ENCODE measurements at places on chromosomes 7 and 10.

- DNase-seq, result peak; percentile 62
Measured at GRCh38 chr10:96416643-96417042, 57.8 kb upstream of the OPALIN start.

DNA sequence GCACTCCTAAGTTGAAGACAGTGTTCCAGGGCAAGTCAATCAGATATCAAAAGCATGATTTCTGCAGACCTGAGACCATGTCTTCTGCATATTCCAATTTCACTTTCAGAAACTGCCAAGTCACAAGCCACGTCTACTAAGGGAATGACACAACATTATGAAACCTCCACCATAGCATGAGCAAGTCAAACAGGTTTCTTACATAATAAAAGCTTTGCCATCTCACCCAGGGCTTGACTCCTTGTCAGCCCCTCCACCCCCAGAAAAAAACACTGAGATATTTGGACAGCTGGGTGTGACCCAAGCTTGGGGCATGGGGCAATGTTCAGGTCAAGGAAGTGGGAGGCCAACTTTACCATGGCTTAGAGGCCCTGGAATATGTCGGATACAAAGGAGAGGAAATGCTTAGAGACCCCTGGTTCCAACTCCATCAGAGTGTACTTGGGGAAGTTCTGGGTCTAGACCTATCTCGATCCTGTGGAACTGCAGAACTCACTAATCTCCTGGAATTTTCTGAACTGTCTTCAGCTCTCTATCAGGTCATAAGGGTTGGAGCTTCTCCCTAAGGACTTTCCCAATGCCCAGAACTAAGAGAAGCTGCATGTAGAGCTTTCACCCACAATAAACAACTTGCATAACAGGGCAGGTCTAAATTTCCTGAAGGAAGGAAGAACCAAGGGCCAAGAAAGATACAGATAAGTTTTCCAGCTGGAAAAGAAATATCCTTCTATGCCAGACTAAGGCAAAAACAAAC, 80.6 kb upstream of the NAMPT start:
- peak; percentile 25 for DNase-seq

GRCh38 chr7:78311181-78311580, 512.6 kb downstream of the PHTF2 start:
- no peak for DNase-seq

DNA sequence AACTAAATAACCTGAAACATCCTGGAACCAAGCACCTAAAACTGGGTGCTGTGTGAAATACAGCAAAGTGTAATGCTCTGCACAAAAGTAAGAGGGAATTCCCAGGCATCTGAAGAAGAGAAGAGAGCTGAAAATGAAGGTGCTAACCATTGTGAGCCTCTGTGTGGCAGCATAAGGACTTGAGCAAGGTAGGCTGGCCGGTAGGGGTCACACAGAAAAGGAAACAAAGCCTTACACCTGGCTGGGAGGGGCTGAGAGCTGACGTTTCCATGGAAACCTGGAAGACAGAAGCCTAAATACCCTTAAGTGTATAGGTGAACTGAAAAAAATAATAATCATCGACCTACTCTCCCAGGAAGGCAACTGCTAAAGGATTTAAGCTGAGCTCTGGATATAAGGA, 48.6 kb downstream of the CUL1 start:
- no peak for DNase-seq

DNA sequence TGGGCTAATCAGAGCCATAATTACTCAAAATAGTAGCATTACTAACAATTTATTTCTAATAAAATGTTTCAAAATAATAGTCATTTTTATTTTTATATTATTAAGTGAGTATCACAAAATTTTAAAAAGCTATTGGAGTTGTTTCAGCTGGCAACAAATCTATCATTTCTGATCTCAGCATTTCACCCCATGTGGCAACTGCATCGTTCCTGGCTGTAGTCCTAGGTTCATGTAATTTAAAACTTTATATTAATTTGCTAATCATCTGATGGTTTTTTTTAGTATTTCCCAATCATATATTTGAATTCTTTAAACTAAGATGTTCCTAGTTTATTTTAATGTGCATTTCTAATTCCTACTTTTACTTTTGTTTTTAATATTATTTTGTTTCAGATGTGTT, 293.0 kb upstream of the AKR1E2 start:
- no peak for DNase-seq

GRCh38 chr7:122273117-122273516, 31.4 kb downstream of the FEZF1 start:
- DNase-seq, result no peak

Measured in breast epithelium (tissue), 4 donors.